ENCODE measurements at places on chromosomes 13 and 19.

- no peak for DNase-seq
Measured at GRCh38 chr13:53336441-53337160, 308.0 kb downstream of the OLFM4 start.

GRCh38 chr19:3655402-3656072 lies 28.9 kb upstream of the CACTIN start:
- DNase-seq, result peak; percentile 90

DNA sequence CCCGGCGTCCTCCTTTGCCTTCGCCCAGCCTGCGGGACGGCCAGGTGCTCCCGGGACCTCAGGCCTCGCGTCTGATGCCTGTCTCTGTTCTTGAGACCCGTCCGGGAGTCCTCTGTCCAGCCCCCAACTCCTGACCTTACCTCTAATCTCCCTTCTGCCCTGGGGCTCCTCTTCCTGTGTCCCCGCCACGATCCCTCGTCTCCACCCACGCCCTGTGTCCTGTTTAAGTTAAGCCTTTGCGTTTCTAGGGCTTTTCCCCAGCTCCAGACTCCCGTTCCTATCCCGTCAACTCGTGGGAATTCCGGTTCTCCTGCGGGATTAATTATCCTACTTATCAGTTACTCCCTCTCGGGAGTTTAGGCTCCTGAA lies 686 bp downstream of the LENG8 start:
- DNase-seq, result no peak

DNA sequence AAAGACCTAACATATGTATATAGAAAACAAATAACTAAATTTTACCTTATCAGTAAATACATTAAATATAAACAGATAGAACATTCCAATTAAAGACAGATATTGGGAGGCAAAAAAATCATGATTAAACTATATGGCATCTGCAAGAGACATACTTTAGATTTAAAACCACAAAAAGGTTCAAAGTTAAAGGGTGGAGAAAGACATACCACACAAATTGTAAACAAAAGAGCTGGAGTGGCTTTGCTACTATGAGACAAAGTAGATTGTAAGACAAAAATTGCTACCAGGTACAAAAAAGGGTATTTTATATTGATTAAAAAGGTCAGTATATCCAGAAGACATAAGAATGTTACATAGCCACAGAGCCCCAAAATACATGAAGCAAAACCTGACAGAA lies 200.2 kb downstream of the KCNRG start:
- DNase-seq, result no peak

DNA sequence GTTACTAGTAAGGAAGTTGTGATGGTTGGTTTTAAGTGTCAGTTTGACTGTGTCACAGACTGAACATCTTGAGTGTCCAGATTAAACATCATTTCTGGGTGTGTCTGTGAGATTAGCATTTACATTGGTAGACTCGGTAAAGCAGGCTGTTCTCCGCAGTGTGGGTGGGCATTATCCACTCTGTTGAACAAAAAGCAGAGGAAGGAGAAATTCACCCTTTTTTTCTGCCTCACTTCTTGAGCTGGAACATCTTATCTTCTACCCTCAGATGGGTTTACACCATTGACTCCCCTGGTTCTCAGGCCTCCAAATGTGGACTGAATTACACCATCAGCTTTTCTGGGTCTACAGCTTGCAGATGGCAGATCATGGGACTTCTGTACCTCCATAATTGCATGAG lies 63.7 kb upstream of the ZDHHC20 start:
- DNase-seq, result no peak

DNA sequence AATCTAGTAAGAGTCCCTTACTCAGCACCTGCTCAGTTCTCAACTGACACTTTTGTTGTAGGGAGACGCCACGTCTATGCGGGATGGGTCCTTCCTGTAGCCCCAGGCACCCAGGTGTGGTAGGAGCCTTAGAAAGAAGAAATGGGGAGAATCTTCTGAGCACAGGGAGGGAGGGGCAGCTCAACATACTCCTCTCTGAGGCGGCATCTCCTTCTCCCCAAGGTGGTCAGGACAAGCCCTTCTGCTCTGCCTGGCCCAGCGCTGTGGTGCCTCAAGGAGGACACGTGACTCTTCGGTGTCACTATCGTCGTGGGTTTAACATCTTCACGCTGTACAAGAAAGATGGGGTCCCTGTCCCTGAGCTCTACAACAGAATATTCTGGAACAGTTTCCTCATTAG lies 1.2 kb downstream of the KIR2DL4 start:
- DNase-seq, result no peak

- DNase-seq, result peak; percentile 30
Measured at GRCh38 chr19:12833738-12834565, 427 bp downstream of the RTBDN start.

Measured in ACHN (cell line).